ENCODE measurements at places on chromosomes 7 and 10.
A peak's percentile ranks its signal among the peaks of the same experiment; 100 is the strongest.

- no peak for DNase-seq
Measured at GRCh38 chr10:21531164-21531563, 2.9 kb upstream of the MLLT10 start.

- DNase-seq = no peak
Measured at GRCh38 chr10:7233259-7233991, 177.4 kb downstream of the SFMBT2 start.

GRCh38 chr7:137670222-137671064, 176.3 kb downstream of the DGKI start:
- no peak for DNase-seq

DNA sequence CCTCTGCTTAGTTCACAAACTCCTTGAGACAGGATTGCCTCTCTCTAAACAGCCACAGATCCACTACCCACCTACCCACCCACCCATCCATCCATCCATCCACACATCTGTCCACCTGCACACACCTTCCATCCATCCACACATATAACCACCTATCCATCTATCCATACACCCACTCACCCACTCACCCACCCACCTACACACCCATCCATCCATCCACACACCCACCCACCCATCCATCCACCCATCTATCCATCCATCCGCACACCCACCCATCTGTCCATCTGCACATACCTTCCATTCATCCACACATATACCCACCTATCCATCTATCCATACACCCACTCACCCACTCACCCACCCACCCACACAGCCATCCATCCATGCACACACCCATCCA, 9.7 kb downstream of the TECPR1 start:
- DNase-seq = no peak

- DNase-seq = no peak
Measured at GRCh38 chr7:5695727-5696345, 85.6 kb downstream of the RNF216 start.

DNA sequence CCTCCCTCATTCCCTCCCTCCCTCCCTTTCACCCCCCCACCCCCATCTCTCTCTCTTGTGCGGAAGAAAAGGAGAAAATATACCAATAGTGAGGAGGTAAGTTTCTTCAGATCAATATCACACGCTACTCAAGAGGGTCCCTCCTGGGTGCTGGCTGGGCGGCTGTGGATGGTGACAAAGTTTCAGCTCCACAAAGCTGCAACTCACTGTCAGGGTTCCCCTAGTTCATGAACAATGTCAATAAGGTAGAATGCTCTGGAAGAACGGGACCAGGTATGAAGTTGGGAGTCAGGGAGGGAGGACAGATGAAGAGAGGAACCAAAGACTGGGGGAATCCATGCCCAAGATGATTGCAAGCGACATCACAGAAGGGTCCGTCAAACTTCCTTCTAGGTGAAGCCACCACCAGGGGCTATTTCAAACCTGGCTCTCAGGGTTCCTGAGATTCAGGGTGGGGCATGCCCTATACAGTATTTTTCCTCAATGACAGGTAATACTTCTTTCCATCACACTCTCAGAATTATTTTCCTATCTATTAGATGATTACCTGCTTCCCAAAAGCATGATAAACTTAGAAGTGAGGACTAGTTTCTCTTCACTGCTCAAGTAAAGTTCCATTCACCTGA, 1.4 kb upstream of the PDE1C start:
- no peak for DNase-seq

DNA sequence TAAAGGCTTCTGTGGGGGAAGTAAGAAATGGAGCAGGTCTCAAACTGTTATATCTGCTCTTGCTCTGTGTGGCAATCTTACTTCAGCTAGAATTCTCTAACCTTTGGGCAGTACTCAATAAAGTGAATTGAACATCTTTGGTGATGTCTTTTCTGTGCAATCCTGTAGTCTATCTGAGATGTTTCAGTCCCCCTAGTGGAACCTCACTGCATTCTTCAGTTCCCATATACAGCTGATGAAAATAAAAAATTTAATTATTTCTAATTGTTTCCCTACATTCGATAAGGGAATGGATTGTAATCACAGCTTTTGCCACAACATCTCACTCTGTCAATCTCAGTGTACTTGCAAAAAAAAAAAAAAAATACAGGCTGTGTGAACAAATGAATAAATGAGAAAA, 522.6 kb downstream of the DNAJB9 start:
- DNase-seq = peak; percentile 0

GRCh38 chr7:7018290-7018689, 164.1 kb upstream of the C1GALT1 start:
- no peak for DNase-seq

- no peak for DNase-seq
Measured at GRCh38 chr7:37052705-37053104, 328.4 kb upstream of the AOAH start.

DNA sequence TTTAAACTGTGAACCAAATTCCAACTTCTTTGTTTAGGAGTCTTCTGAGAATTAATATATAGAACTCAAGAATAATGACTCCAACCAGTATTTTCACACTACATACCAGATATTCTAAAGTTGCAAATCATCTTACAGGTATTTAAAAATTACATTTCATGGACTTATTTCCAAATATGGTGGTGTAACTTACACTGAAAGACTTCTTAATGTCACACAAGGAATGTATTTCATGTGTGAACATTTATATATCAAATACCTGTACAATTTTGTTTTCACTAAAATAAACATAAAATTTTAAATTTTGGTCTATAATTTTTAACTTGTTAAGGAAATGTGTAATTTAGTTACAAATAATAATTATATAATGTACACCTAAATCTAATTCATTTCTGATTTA, 2.6 kb upstream of the CDK6 start:
- DNase-seq = no peak

DNA sequence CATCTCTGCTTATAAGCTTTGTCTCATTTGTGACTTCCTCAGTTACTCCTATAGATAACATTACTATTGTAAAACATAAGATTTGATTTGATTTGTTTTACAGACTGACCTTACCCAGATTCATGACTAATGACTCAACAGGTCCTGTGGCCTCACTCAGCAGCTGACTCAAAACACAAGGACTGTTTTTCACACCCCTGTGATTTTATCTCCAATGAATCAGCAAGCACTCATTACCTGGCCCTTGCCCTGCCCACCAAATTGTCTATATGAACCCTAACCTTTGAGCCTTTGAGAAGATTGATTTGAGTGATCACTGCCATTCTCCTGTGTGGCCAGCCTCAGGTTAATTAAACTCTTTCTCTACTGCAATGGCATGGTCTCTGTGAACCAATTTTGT, 1064.6 kb upstream of the LRRTM3 start:
- peak; percentile 28 for DNase-seq

DNA sequence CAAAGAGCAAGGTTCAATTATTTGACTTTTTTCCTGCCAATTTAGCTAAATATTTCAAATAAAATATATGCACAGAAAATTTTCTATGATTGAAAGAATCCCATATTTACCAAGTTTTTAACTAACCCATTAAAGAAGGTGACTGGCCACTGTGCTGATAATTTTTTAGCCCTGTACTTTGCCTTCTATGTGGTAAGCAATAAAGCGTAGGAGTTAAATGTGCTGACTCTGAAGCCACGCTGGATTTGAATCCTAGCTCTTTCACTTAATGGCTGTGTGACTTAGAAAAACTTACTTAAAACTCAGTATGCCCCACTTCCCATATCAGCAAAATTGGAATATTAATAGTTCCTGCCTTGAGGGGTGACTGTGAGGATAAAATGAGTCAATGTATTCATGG, 82.1 kb downstream of the NEUROD6 start:
- DNase-seq = no peak

- no peak for DNase-seq
Measured at GRCh38 chr10:76882245-76882644, 755.4 kb downstream of the KCNMA1 start.

All from HCT116 (cell line).